LHCN-M2 (cell line): ENCODE measurements at places on chromosomes 2 and 18.

DNA sequence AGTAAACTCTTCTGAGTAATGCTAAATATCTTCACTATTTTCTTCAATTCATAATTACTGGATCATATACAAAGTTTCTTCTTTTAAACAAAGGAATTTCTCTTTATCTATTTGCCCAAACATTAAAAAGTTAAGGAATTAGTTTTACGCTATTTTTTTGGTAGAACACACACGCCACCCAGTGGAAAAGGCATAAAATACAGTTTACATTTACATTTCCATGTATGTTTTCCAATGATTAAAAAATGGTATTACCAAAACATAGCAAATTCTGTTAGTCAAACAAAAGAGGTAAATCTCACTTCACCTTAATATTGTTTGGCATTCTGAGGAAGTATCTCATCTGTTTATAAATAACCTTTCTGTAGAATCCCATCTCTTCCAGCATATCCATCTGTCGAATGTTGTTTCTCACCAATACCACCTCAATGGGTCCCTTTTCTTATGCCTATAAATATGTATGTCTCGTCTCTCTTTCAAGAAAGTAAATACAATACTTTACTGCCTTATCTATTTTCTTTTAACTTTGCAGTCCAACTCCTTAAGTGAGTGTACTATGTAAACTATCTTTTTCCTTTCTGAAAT lies 7.2 kb downstream of the BOLL start:
- DNase-seq = peak; percentile 40

- peak; percentile 64 for DNase-seq
These were observed 48.5 kb upstream of the DTNA start for GRCh38 chr18:34661464-34662087.

GRCh38 chr2:142270291-142270690 lies 139.5 kb upstream of the LRP1B start:
- DNase-seq = no peak

- no peak for DNase-seq
These were observed 13.4 kb downstream of the HNRNPA3 start for GRCh38 chr2:177225965-177226360.

- peak; percentile 13 for DNase-seq
These were observed 87.4 kb downstream of the RPRM start for GRCh38 chr2:153391131-153391530.

DNA sequence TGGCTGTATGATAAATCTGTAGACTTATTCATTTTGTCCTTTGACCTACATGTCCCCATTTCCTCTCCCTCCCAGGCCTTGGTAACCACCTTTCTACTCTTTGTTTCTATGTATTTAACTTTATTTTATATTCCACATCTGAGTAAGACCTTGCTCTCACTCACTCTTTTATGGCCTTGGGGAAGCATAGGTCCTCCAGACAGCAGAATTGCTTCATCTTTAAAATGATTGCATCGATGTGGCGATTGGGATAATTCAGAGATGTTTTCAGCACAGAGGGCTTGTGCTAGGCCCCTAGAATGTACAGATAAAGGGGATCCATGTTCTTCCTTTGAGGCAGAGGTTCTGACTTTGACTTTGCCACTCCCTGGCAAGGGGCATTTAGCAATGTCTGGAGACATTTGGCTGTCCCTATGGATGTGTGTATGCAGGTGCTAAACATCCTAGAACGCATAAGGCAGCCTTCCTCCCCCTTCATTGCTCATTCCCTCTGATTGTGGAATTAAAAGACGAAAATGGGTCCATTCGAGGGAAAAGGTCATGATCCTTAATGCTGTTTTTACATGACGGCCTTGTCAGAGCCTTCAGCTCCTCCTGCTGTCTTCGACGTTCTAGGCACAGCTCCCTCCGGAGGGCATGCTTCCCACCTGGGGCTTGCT lies 1.2 kb upstream of the GPR39 start:
- DNase-seq = no peak

DNA sequence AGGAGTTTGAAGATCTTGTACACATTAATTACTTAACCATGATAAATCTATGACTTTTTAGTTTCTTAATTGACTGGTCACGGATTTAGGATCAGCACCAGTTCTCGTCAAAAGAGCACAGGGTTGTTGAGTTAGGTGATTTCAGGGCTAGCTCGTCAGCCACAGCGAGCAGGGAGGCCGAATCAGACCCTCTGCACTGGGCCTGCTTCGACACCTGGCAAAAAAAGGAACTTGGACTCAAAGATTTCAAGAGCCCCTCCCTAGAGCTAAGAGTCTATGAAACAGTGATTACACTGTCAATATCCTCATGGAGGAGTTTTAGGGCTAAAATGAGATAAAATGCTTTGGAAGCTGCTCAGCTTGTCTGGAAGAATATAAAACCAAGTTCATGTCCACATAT lies 4.6 kb upstream of the SERTAD2 start:
- no peak for DNase-seq

- DNase-seq = no peak
These were observed 125.6 kb downstream of the TMEM18 start for GRCh38 chr2:551621-552020.

GRCh38 chr18:8659609-8660242 lies 45.6 kb upstream of the MTCL1 start:
- no peak for DNase-seq

DNA sequence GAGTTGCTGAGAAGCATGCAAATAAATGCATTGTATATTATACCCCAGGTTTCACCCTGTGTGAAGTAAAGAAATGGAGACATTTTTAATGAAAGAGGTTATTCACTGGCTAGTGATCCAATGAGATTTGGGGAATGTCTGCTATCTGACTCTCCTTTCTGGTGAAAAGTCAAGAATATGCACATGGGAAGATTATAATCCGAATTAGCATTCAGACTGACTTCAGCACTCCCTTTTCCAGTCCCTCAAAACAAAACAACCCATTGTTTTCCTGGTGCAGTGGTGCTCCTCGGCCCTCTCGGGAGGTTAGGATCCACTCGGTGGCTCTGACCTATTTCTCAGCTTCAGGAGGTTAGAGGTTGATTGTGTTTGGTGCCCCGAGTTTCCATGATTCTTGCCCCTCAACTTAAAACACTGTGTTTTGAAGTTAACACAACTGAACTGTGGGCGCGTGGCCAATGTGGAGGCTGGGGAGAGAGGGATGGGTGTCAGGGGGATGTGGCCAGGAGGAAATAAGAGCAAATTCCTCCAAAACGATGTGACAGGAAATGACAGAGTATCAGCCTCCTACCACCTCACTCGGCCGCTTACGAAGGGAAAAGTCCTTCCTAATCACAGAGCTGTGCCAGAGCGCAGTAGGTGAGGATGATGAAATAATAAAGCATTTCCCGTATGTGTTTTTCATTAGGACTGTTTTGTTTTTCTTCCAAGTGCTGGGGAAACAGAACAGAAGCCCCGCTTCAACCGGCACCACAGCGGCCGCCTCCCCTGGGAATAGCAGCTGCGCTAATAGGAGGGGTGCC lies 440.1 kb downstream of the MTX2 start:
- no peak for DNase-seq

- no peak for DNase-seq
These were observed 10.4 kb upstream of the MAP4K3 start for GRCh38 chr2:39447266-39448168.

DNA sequence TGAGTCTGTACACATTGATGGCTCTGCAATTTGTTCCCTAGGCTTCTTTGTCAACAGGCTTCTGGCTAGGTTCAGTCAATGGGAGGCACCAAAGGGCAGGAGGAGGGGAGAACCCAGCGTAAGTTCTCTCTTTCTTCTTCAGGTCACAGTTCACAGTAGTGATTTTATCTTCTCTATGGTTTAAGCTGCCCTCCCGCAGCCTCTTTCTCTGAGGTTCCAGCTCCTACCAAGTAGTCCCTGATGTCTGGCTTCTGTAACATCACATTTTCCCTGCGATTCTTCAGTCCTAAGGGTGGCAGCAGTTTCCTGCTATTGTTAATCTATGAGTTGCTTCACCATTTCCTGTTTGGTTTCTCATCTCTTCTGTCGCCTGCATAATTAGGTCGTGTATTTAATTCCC lies 107.4 kb downstream of the CPO start:
- peak; percentile 29 for DNase-seq

GRCh38 chr18:34322365-34323289 lies 97.9 kb upstream of the NOL4 start:
- DNase-seq = no peak

DNA sequence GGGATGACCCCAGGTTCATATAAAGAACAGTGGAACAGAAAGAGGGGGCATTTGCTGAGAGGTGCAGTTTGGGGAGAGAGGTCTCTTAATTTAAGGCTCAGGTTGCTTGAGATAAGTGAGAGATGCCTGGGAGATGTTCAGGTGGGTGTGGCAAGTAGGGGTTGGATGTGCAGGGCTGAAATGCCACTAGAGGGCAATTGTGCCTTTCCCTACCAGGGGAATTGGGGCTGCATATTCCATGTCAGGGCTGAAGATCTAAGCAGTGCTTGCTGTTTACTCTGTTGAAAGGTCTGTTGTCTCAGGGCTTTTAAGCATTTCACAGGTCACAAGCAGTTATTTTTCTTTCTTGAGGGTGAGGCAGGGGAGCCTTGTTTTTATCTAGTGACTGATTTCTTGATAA lies 7.8 kb downstream of the CCDC85A start:
- DNase-seq = peak; percentile 57

GRCh38 chr2:138724327-138724726 lies 55.9 kb downstream of the NXPH2 start:
- DNase-seq = no peak

DNA sequence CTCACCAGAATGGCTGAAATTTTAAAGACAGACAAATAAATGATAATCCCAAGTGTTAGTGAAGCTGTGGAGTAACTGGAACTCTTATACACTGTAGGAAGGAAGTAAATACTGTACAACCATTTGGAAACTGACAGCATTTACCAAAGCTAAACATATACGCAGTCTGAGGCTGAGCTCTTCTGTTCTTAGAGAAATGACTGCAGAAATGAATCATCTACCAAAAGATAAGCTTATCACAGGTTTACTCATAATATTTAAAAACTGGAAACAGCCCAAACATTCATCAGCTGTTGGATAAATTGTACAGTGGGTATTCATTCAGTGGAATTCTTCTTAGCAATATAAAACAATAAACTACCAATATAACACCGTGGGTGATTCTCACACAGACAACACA lies 218.2 kb upstream of the RAB12 start:
- no peak for DNase-seq

DNA sequence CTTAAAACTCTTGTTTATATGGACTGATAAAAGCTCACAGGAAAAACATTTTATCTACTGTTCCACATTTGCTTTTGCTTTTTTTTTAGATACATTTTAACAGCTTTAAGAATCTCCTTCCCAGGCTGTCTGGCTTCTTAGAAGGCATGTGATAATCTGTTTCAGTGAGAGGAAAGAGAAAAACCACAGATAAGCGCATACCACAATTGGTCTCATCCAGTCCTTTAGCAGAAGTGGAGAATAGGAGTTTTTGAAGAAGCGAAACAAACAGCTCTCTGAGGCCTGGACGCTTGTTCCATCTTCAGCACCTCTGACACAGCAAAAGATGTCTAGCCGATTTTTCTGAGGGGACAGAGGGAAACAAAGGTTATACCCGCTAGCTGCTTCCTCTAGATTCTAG lies 37.6 kb downstream of the RMC1 start:
- no peak for DNase-seq

DNA sequence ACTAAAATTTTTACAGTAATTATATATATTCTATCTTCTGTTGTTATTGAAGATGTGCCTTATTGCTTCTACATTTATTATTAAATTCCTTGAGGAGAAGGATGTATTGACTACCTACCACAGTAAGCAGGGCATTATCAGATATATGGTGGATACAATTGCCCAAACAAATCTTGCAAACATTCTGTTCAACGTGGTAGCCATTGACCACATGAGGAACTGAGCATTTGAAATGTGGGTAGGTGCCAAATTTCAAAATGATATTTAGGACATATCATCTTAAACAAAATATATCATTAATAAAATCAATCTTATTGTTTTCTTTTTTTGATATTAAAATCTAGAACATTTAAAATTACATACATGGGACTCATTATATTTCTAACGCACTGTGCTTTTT lies 11.1 kb downstream of the SCN3A start:
- no peak for DNase-seq

DNA sequence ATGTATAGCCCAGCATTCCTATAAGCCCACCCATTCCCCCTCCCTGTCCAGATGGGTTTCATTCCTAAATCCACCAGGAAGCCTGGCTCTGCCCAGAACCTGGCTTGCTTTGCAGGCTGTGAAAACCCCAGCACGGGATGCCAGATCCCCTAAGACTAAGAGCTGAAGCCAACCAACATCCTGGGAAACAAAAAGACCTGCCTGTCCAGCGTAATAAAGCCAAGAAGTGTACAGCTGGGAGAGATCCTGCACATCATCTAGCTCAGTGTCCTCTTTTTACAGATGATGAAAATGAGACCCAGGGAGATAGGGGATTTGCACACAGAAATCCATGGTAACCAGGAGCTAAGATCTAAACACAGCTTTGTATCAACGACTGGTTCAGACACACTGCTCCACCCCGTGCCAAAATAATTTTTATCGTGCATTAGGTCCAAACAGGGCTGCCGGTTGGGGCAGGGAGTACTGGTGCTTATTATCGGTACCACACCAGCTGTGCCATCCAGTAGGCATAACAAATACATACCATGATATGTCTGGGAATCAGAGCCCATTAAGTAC lies 2.9 kb downstream of the RND3 start:
- DNase-seq = no peak

GRCh38 chr2:111930875-111931274 lies 32.5 kb downstream of the MERTK start:
- DNase-seq = peak; percentile 61

- no peak for DNase-seq
These were observed 45.6 kb downstream of the REL start for GRCh38 chr2:60926741-60927552.

DNA sequence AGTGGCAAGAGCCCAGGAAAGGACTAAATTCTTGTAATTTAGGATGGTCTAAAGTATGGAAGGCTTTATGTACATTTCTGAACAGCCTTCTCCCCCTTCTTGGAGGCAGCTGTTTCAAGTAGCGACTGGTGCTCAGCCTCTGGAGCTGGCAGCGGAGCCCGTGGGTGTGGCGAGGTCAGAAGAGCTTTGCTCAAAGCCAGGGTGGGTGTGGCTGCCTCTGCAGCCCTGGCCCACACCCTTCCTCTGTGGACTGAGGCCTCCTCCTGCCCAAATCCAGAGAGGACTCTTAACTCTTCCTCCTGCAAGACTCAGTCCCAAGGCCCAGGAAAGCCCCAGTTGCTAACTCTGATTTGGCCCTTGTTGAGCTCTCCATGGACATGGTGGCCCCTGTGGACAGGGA lies 202.1 kb upstream of the REV1 start:
- no peak for DNase-seq

- DNase-seq = no peak
These were observed 13.4 kb upstream of the KCNG2 start for GRCh38 chr18:79784071-79784913.

- DNase-seq = peak; percentile 99
These were observed 12.4 kb downstream of the COPS8 start for GRCh38 chr2:237097911-237098702.
